ENCODE measurements at places on chromosomes 6 and 20. TPM values are rescaled to one million over a fixed set of nuclear protein-coding genes. Genes with fewer than 3 reads are reported as not detected.

- no peak for DNase-seq
Measured at GRCh38 chr6:125485757-125486156, 184.0 kb upstream of the HDDC2 start.

DNA sequence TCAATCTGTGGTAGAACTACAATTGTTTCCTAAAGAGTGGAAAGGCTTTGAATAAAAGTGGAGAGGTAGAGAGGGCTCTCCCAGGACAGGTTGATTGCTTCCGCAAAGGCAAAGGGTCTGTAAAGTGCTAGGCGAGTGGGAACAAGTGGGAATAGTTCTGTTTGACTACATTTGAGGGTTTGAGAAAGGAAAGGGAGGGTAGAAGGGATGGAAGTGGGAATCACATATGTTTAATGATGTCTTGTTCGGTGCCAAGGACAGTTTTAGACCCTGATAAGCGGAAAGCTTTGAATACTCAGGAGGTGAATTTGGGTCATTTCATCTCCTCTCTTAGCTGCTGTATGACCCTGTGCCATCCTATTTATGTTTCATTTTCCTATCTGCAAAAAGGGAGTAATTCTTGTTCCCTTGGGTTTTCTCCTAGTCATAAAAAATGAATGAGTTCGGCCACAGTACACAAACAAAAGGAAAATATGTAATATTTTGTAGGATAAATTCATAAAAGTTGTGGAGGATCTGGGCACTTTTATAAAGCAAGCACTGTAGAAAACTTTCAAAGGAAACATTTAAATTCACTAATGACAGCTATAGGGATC is 1.7 kb upstream of the PIM1 start:
- DNase-seq, result no peak

GRCh38 chr20:54494303-54495006 is 19.1 kb downstream of the DOK5 start:
- no peak for DNase-seq

DNA sequence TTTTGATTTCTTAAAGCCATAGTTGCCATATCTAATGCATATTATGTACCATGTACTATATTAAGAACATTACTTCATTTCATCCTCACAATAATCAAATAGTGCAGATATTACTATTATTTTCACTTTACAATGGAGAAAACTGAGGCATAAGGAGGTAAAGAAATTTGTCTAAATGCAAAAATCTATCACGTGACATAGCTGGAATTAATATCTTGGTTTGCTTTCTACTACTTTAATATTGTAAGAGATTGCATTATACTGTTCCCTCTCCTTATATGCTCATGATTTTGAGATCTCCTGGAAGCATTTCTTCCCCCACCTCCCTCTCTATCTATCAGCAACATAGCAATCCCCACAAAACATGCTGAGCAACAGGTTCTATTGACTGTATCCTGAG is 330.8 kb upstream of the SPTLC3 start:
- no peak for DNase-seq

- DNase-seq, result no peak
Measured at GRCh38 chr6:168699631-168700295, 258.8 kb downstream of the SMOC2 start.

GRCh38 chr6:9831783-9832182 is 583.1 kb downstream of the TFAP2A start:
- DNase-seq, result no peak

DNA sequence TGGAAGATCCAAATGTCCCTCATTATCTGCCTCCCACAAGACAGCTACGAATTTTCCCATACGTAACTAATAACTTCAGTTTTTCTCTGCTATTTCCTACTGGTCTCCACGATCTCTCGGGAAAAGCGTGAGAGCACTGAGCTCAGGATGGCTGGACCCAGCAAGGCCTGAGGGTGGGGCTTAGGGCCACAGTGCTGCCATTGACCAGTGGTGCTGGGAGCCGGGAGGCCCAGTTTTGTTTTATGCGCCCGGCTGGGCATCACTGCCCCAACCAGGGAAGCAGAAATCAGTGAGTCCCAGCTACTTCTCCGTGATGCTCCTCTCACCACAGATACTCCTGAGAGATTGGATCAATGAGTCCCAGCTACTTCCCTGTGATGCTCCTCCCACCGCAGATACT is 238.4 kb downstream of the LY86 start:
- no peak for DNase-seq

DNA sequence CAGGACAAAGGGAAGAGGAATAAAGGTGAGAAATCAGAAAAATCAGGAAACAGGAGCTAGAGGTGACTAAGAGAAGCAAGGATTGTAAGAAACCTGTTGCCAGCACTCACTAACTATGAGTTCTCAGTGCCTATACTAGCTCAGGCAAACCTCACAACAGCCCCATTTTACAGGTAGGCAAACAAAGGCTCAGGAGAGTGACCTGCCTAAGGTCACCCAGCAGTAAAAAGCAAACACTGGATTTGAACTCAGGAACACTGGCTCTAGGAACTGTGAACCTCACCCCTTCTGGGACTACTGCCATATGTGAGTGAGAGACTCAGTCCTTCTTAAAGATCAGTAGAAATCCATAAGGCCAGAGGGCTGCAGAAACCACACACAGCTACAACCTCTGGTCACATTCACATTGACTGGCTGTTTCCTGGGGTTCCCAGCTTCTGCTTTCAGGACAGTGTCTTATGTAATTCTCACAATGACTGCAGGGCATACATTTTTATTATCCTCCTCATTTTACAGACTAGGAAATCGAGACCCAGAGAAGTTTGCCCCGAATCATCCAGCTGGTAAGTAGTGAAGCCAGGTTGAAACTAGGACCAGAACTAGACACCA is 80.7 kb upstream of the MAFB start:
- no peak for DNase-seq

GRCh38 chr20:48422242-48422960 is 405.4 kb downstream of the PREX1 start:
- DNase-seq, result no peak

DNA sequence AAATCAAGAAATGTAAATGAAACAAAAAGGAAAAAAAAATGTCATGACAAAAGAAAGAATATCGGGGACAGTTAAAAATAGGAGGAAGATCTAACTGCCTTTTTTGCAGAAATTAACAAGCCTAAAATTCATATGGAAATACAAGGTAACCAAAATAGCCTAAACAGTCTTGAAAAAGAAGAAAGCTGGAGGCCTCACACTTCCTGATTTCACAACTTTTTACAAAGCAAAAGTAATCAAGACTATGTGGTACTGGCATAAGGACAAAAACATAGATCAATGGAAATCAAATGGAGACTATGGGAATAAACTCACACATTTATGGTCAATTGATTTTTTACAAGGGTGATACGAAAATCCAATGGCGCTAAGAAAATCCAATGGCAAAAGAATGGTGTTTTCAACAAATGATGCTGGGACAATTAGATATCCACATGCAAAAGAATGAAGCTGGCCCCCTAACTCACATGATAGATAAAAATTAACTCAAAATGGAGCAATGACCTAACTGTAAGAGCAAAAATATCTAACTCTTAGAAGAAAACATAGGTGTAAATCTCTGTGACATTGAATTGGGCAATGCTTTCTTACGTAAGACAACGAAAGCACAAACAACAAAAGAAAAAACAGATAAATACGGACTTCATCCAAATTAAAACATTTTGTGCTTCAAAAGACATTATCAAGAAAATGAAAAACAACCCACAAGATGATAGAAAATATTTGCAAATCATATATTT is 24.5 kb downstream of the MAP3K5 start:
- no peak for DNase-seq

GRCh38 chr6:140001005-140001404 is 626.6 kb upstream of the CITED2 start:
- DNase-seq, result no peak

DNA sequence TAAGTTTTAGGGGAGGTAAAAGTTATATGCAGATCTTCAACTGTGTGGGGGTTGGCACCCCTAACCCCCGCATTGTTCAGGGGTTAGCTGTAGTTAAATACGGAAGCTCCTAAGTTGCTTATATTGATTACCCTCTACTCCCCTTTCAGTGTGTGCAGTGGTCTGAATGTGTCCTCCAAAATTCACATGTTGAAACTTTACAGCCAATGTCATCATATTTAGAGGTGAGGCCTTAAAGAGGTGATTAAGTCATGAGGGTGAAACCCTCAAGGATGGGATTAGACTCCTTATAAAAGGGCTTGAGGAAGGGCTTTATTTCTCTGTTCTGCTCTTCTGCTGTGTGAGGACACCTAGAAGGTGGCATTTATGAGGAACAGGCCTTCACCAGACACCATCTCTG is 22.3 kb downstream of the TULP4 start:
- no peak for DNase-seq

DNA sequence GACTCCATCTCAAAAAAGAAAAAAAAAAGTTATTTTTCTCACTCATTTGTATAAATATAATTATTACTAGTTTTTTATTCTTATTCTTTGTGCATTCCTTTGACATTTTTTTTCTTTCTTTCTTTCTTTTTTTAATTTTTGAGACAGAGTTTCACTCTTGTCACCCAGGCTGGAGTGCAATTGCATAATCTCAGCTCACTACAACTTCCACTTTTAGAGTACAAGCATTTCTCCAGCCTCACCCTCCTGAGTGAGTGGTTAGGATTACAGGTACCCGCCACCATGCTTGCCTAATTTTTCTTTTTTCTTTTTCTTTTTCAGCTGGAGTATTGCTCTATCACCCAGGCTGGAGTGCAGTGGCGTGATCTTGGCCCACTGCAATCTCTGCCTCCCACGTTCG is 51.4 kb upstream of the JARID2 start:
- no peak for DNase-seq

DNA sequence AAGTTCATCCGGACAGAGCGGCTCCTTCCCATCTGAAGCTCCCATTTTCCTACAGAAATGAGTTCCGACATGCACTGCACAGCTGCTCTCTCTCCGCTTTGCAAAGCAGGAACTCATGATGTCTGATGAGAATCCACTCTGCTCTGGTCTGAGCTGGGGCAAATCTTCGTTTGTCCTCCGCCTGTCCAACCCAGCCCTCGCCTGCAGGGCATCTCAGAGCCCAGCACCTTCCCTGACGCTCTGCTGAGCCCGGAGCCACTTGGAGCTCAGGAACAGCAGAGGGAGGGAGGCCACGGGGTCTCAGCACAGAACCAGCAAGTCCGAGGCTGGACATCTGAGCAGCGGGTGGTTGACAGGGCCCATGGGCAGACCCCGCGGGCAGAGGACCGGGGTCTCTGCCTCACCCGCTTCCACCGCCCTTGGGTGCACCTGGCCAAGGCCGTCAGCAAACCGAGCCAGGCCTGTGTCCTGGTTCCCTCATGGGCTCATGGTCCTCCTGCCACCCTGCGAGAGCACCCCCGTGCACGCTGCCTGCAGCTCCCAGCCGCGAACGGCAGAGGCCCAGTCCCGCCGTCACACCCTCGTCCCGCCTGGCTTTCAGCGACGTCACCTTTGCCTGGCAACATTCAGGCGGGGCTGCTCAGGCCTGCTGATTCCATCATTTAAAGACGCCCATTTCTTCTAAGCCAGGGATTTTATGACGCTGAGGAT is 78.5 kb upstream of the BHLHE23 start:
- DNase-seq, result no peak

DNA sequence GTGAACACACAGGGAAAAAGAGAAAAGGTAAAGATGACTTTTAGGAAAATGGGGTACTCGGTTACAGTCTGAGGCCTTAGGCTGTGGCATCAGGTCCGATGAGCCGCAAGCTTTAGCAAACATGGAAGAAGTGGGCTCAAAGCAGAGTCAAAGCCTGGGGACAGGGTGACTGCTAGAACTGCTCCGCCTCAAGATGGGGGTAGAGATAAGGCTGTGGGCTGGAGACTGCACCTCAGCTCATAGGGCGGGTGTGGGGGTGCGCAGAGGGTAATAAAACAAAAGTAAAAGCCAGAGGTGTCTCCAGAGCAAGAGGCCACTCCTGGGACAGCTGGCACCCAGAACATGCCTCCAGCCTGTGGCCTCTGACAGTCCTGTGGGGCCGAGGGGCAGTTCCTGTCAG is 21.3 kb upstream of the SYNDIG1 start:
- no peak for DNase-seq

The SYCP2 gene
- total RNA-seq, result 1.2 TPM

The C6orf163 gene
- total RNA-seq, result 0.79 TPM

The ADGRG6 gene
- 8.5 TPM for total RNA-seq

The LHFPL5 gene
- total RNA-seq, result not detected
